Daoy (cell line): ENCODE measurements at places on chromosomes 1 and 21. TPM values are rescaled to one million over a fixed set of nuclear protein-coding genes. Genes with fewer than 3 reads are reported as not detected.

- DNase-seq: peak; percentile 95
Observed at GRCh38 chr1:30756545-30757351, 826 bp downstream of the LAPTM5 start.

- peak; percentile 11 for DNase-seq
Observed at GRCh38 chr1:174060090-174060489, 37.9 kb upstream of the RC3H1 start.

- DNase-seq: no peak
Observed at GRCh38 chr1:93349231-93350135, 3.8 kb downstream of the DR1 start.

The NIBAN1 gene
- 15.4 and 17.4 TPM in 2 replicates for total RNA-seq

The AKNAD1 gene
- not detected in 2 replicates for total RNA-seq

The SHE gene
- 0.06 and 0.11 TPM in 2 replicates for total RNA-seq

The TNFRSF8 gene
- total RNA-seq: 13.4 and 16.4 TPM in 2 replicates

The ANKRD35 gene
- total RNA-seq: not detected in 2 replicates

The ZYG11B gene
- total RNA-seq: 14.2 and 16.2 TPM in 2 replicates

The CORT gene
- 0.51 TPM in 1 of 2 replicates, not detected in the other for total RNA-seq
